ENCODE measurements at places on chromosomes 6 and 20.

DNA sequence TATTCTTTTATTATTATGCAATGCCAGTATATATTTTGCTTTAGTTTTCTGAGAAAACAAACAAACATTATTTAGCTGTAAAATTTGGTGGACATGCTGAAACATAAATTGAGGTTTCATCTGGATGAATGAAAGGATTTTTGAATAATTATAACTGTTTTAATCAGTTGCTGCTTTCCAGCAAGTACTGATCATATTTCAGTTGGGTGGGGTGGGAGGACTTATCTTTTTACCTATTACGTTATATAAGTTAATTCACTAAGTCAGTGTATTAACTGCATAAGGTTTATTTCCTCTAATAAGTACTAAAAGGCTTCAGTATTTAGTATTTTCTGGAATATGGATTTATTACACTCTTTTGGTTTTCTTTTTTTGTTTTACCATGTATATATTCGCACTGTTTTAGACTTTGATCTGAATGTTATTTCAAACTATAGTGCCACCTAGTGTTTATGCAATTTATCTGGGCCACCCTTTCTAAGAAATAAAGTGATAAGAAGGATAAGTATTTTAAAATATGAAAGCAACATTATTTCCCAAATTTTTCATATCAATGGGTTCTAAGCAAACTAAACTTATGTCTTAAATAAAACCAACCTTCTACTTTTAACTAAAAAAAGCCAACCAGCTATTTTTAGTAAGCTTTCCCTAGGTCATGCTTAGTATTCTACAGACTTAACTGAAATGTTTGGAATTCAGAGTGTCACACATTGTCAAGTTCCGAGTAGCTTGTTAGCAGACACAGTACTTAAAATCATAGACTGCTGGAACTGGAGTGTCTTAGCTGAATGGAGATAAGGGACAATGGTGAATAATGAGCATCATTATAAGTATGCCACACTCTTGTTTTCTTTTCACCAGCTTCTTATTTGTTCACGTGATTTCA, 105.4 kb upstream of the MCHR2 start:
- no peak for DNase-seq

DNA sequence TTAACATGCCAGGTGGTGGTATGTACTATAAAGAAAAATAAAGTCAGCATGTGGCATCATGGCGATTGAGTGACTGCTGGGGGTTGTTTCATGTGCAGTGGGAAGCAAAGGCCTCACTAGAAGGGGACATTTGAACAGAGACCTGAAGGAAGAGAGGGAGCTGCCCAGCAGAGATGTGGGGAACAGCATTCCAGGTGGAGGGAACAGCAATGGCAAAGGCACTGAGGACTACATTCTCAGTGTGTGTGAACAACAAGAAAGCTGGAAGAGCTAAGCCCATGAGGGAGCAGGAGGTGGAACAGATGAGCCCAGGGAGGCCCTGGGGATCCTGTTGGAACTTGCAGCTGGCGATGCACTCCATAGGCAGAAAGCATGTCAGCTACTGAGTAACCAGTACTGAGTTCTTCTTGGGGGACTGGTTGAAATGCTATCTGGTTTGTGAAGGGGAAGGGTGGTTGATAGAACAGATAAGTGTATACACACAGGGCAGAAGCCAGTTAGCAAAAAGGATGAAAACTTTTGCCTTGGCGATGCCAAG, 29.2 kb downstream of the NOX3 start:
- DNase-seq = no peak

- DNase-seq = no peak
Observed at GRCh38 chr6:6230286-6230685, 90.2 kb downstream of the F13A1 start.

- DNase-seq = no peak
Observed at GRCh38 chr6:70811788-70812187, 144.1 kb downstream of the SMAP1 start.

DNA sequence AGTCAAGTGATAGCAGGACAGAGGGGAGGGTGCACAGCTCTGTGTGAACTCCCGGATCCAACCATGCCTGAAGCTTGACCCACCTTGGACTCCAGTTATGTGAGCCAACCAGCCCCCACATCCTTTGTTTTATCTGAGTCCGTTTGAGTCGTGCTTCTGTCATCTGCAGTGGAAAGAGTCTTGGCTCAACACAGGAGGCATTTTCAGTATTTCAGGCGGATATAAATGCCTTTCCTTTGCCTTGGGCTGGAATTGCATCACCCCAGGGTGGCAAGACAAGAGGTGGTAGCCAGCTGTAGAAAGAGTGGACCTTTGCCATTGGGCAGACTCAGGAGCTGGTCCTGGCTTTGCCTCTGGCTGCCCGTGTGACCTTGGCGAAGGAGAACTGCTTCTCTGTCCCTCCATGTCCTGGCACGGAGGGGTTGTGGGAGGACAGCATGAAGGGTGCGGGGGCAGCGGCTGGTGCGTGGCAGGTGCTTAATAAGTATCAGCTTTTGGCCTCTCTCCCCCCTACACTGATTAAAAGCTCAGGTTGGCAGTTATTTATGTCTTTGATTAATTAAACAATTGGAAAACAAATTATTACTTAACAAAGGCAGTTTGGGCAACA, 42.6 kb upstream of the APCDD1L start:
- no peak for DNase-seq

DNA sequence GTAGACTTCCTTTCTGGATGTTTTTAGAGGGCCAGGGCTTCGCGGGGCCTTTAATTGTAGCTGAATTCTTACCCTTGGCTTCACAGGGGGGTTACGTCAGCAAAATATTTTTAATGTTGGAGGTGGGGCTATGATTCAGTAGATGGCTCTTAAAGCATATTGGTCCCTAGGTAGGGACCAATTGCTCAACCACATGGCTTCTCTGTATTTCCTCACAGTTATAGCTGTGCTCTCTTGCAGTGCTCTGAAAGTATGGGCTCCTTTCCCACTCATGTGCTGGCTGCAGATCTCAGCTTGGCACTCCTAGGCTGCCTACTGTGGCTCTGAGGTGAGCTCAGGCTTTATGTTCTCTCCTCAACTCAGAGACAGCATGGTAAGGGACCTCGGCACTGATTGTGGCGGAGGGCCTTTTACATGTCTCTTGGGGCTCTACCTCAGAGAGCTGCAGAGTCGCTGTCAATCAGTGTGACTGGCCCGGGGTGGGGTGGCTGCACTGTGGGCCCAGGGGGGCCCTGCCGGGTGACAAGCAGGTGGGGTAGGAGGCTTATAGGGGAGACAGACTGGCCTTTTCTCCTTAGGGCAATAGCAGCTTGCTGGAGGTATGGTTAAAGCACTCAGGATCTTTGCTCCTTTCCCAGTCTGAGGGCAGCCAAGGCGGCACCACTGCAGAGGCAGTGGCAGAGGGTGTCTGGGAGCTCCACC, 318.0 kb downstream of the DOK5 start:
- DNase-seq = no peak

DNA sequence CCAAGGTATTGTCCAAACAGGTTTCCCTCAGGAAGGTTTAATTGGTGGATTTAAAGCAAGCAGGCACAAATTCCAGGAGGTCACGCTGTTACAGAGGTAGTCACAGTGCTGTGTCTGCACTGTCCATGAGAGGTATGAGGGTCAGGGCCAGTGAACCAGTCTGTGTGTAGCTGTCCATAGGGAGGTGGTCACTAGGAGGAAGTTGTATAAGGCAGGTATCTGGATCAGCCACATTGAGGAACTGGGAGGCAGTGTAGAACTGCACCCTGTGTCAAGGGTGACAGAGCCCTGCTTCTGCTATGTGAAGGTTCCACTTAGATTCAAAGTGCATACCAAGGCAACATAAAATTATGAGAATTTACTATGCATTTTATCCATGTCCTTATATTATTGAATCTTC, 73.3 kb downstream of the MAP3K4 start:
- no peak for DNase-seq
